ENCODE measurements at places on chromosomes 5 and 9. TPM values are rescaled to one million over a fixed set of nuclear protein-coding genes. Genes with fewer than 3 reads are reported as not detected.
A peak's percentile ranks its signal among the peaks of the same experiment; 100 is the strongest.

DNA sequence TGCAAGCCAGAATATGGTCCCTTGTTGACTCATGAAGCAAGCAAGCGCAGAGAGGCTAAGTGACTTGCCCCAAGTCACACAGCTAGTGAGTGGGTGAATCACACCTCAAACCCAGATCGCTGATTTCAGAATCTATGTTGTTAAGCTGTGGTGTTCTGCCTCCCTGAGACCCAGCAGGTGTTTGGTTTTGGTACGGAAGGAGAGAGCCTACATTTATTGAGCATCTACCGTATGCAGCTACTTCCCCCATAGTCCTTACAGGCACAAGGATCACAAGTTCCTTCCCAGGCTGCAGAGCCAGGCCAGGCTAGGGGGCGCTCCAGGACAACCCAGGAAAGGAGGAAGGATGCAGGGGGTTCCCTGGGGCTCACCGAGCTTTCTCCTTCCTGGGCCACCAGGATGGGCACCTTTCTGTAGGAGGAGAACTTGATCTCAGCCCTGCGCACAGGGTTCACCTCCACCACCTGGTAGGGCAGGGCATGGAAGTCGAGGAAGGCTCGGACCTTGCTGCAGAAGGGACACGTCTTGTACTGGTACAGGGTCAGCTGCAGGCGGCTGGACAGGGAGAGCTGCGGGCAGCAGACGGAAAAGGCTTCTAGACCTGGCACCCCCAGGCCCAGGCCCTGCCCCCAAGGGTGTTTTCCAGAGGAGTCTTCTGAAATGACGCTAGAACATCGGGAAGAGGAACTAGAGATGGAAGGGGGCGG is 2.5 kb downstream of the PTGES2 start:
- no peak for DNase-seq

DNA sequence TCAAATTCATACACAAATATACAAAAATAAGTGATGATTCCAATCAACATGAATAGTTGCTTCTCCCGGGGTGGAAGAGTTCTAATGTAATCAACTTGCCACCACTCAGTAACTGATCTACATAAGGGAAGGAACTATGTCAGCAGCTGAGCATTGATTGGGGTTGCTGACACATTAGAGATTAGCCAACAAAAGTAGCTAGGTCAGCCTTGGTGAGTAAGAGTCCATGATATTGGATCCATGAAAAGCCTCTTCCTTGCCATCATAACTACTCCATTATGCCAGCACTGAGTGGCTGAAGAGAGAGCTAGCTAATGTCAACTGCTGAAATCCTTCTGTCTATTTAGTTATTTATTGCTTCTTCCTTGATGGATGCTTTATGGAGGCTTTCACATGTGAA is 309.8 kb downstream of the NFIB start:
- no peak for DNase-seq

Gene ZDHHC11
- total RNA-seq, result 23.2 TPM

- DNase-seq, result peak; percentile 89
Measured at GRCh38 chr5:142981886-142982820, 212.0 kb downstream of the ARHGAP26 start.

DNA sequence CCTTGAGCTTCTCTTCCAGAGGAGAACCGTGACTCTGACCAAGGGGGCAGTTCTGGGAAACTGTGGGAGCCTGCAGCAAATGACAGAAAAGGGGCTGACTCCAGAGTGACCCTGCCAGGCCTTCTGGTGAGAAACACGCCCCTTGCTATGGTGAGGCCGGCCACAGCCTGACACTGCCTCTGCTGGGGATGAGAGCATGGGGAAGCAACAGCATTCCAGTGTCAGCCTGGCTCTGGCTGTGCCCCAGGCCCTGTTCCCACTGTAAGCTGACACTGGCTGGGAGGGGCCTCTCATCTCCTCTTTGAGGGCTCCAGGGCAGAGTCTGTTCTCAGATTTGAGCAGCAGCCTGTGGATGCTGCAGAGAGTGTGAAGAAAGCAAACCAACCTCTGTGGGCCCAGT is 180.0 kb upstream of the IL12B start:
- DNase-seq, result peak; percentile 38

Gene UBQLN1
- total RNA-seq, result 101 TPM

Measured in mucosa of gallbladder (tissue), 1 donor.